Smooth muscle cell of the pulmonary artery (primary cell): ENCODE measurements at places on chromosomes 6 and 20. TPM values are rescaled to one million over a fixed set of nuclear protein-coding genes. Genes with fewer than 3 reads are reported as not detected.

The PACRG gene
- total RNA-seq: 0.20 TPM in 1 of 2 replicates, not detected in the other

The TUBB2B gene
- 3.9 and 5.1 TPM in 2 replicates for total RNA-seq

The CNR1 gene
- 0.07 and 0.52 TPM in 2 replicates for total RNA-seq

The LTB gene
- not detected in 2 replicates for total RNA-seq

The MEP1A gene
- not detected in 2 replicates for total RNA-seq

The ZSWIM3 gene
- total RNA-seq: 5.0 and 5.1 TPM in 2 replicates

The KIF13A gene
- 88.7 and 91.5 TPM in 2 replicates for total RNA-seq

The GNMT gene
- total RNA-seq: 0.13 and 0.36 TPM in 2 replicates

The BPI gene
- total RNA-seq: 0.13 and 0.30 TPM in 2 replicates

The KIF25 gene
- total RNA-seq: 0.72 TPM in 1 of 2 replicates, not detected in the other

The LPA gene
- not detected in 2 replicates for total RNA-seq

The WDR46 gene
- total RNA-seq: 44.7 and 54.2 TPM in 2 replicates

The CDH22 gene
- not detected in 2 replicates for total RNA-seq

The TGM3 gene
- total RNA-seq: not detected in 2 replicates

The ID1 gene
- 54.3 and 178 TPM in 2 replicates for total RNA-seq

The UST gene
- total RNA-seq: 23.8 and 31.3 TPM in 2 replicates

The COX7A2 gene
- total RNA-seq: 37.3 and 60.9 TPM in 2 replicates

The DLL1 gene
- 0.30 and 0.78 TPM in 2 replicates for total RNA-seq

The TASP1 gene
- 6.0 and 9.6 TPM in 2 replicates for total RNA-seq

The LY6G6C gene
- total RNA-seq: not detected in 2 replicates

The LRRC73 gene
- 0.78 and 1.4 TPM in 2 replicates for total RNA-seq

The TPMT gene
- 11.6 and 13.9 TPM in 2 replicates for total RNA-seq
